ENCODE measurements at places on chromosomes 3 and 15.
A peak's percentile ranks its signal among the peaks of the same experiment; 100 is the strongest.

DNA sequence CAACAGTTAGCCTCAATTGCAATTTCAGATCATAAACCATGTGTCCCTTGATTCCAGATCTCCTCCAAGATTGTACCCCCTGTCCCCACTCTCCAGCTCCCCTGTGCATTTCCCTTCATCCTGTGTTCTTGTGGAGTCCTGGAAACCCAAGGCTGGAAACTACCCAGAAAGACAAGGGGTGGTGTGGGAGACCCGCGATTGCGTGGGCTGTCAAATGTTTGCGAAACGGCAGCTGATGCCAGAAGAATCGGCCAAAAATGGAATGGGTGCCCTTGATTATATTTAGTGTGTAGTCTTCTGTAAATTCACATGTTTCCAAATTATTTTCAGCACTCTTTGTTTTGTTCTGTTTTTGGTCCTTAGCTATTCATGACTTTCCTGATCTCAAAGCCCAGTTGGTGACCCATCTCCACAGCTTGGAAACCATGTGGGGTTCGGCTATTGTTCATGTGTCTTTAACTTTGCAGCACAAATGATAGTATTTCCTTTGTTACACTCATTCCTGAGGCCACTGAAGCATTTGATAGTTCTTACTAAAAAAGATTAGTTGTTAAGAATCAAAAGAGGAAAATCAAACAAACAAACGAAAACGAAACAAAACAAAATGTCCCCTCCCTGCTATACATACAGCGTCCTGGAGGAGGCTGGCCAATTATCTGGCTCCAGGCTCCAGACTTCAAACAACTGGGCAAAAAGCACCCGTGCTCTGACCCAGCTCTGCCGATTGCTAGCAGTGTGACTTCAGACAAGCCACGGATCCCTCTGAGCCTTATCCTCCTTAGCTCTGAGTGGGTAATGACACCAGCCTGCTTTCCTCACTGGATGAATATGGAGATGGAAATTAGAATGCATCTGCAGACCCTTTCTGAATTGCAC lies 120.9 kb downstream of the CACNA2D3 start:
- no peak for DNase-seq

DNA sequence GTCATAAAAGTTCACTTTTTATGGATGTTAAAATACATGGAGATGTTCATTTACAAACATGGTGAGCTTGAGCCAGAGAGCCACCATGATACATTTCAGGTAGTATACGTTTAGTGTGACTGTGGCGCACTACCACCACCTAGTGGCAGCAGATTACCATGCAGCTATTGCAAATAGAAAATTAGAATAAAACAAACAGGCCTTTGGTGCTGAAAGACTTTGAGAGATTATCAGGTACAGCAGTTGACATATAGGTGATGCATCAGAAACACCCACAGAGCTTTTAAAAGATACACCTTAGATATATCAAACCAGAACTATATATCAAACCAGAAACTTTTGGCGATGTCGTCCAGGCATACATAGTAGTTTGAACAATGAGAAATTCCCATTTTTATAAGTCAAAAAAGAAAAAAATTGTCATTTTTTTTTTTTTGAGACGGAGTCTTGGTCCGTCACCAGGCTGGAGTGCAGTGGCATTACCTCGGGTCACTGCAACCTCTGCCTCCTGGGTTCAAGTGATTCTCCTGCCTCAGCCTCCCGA lies 42.0 kb upstream of the ICE2 start:
- peak; percentile 66 for DNase-seq

GRCh38 chr3:71606582-71606981 lies 23.1 kb upstream of the FOXP1 start:
- no peak for DNase-seq

- no peak for DNase-seq
These were observed 1292.6 kb downstream of the SI start for GRCh38 chr3:163785693-163786092.

- no peak for DNase-seq
These were observed 6.1 kb upstream of the TICRR start for GRCh38 chr15:89569090-89569745.

GRCh38 chr3:141020143-141020830 lies 30.9 kb upstream of the SPSB4 start:
- no peak for DNase-seq

GRCh38 chr3:152508705-152509104 lies 240.0 kb downstream of the MBNL1 start:
- no peak for DNase-seq

DNA sequence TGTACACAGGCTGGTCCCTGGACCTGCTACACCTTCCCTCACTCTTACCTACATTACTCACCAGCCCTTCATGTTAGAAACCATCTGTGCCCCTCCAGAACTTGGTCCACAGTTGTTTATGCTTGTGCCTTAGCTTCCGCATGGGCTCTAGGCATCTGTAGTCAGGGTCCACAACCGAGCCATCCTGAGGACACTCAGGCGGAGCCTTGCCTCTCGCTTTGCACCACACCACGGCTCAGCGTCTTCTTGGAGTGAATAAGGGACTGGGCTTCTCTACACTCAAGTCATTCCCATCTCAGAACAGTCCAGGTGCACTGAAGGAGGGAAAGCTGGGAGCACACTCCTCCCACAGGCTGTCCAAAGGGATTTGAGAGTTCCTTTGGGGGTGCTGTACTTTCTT lies 97.8 kb downstream of the HMG20A start:
- DNase-seq: no peak

DNA sequence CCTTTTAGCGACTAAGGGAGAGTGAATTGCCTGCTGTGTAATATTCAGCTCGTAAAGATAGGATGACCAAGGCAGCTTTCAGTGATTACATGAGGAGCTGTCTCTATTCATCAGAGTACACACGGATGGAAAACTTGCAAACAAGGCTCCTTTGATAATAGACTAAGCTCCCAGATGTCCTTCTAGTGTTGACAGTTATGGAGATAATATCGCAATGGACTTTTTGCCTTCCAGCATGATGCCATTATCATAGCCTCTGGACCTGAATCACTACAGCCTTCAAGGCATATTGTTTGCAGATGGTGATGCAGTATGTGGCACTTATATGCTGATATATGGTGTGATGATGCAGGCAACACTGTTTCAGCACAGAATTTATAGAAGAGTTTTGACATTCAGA lies 93.9 kb downstream of the ECT2 start:
- DNase-seq: no peak

- no peak for DNase-seq
These were observed 639.6 kb upstream of the CBLB start for GRCh38 chr3:106508331-106508893.

GRCh38 chr3:87733671-87734367 lies 325.0 kb downstream of the CGGBP1 start:
- no peak for DNase-seq

DNA sequence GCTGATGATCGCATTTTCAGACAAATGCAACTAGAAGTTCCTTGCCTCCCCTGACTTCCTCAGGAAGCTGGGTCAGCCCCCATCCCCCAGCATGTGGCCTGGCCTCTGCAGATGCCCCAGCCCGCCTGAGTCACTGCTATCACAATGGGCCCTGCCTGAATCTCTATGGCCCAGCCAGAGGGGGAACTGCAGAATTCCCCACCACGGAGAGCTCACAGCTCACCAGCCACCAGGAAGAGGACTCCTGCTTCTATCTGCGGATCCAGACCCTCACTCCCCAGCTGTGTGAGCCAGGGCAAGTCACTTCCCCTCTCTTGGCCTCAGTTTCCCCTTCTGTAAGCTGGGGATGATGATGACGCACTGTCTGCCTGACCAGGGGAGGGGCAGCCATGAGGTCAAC lies 6.9 kb downstream of the PLXND1 start:
- DNase-seq: no peak

DNA sequence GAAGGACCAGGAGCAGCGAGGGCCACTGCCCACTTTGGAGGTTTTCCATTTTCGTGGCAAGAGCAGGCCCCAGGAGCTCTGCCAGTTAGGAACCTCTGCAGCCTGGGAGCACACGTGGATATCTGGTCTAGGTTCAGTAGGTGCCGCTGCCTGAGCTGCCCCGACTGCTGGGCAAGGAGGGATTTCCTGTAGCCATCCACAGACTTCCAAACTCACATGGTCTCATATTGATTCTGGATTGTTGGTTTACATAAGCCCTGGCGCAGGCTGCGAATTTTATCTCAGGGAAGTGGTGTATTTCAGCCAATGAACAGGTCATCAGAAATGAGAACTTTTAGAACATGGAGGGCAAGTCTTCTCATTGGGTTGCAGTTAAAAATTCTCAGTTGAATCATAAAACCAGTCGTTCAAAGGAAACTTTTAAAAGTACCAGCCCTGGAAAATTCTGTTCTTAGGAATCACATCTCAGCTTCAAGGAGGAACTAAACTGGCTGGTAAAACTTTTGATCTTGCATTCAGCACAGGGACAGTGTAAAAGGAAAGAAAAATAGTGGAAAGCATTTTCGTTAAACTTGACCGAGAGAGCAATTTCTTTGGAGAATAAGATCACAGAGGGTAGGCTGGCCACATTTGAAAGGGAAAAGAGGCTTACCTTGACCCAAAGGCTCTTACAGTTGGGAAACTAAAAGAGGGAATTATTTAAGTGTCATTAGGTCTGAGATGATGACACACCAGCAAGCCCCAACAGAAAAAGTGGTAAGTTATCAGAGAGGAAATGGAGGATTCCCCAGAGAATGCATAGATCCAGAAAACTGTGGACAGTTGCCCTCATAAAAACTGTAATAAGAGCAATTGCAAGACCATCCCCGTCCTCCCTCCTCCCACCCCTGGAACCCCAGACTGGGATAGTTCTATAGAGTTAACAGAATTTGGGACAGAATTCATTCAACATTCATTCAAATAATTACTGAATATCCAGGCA lies 6.4 kb upstream of the RTP3 start:
- DNase-seq: no peak

- DNase-seq: no peak
These were observed 49.8 kb upstream of the GALNT15 start for GRCh38 chr3:16124636-16125035.

- DNase-seq: no peak
These were observed 375 bp downstream of the HEG1 start for GRCh38 chr3:125055331-125055912.

GRCh38 chr3:196643761-196644160 lies 4.3 kb downstream of the NRROS start:
- no peak for DNase-seq

DNA sequence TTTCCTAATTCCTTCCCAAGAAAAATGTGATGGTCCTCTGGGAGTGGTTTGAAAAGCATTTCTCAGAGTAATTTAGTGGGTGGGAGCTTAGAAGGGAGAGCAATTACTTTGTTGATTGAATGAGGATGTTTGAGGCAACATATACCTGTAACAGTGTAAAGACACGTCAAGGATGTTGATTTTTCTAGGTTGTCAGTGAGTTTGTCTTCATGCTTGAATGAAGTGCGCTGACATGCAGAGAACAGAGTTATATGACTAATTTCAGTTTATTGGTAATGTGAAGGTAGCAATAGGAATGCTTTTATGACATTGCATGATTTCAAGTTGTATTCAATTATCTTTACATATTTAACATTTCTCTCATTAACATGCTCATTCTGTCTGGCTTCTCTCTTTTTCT lies 286.9 kb downstream of the NFKBIZ start:
- no peak for DNase-seq

- DNase-seq: no peak
These were observed 35.8 kb downstream of the RBM15B start for GRCh38 chr3:51426921-51427320.

DNA sequence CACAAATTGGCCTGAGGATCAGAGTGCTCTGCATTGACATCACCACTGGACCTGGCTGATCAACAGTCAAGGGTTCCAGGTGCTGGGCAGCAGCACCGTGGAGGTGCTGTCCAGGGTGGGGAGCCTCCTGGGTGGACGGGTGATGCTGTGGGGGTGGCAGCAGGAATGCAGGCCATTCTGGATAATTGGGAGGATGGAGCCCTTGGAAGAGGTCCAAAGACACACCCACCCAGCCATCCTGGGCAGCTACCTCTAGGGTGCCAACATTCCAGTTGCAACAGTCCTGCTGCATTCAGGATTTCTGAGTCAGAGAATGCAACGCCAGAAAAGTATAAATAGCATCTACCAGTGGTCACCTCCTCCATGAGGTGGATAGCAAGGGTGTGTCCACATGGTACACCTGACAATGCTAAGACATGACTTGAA lies 26.8 kb downstream of the STARD5 start:
- no peak for DNase-seq

- no peak for DNase-seq
These were observed 20.5 kb downstream of the EAF2 start for GRCh38 chr3:121855555-121855954.

- DNase-seq: no peak
These were observed 174.6 kb downstream of the CHST2 start for GRCh38 chr3:143294188-143294587.

GRCh38 chr15:40238532-40239403 lies at the start of gene PAK6:
PAK6 (plus strand) TSS chr15:40239063; CDS start chr15:40264786, 25,723 bp downstream.
- DNase-seq: no peak

GRCh38 chr3:126512026-126512425 lies 5.5 kb downstream of the UROC1 start:
- DNase-seq: no peak

DNA sequence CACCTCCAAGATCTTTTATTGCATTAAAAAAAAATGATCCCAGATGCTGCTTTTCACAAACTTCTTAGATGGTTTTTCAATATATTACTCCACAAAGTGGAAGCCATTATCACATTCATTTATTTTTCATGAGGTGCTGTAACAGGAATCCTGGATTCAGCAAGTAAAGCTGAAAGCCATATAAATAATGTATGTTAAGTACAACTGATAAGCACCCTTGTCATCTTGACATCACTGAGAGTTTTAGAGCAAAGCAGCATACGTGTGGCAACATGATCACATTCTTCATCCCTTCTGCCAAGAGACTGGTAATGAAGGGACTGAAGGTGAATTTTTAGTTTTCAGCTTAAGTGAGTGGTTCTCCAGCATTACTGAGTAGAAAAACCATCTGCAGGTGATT lies 44.9 kb upstream of the LRRFIP2 start:
- no peak for DNase-seq

- DNase-seq: no peak
These were observed 6.3 kb downstream of the IDH3A start for GRCh38 chr15:78155355-78155939.

- DNase-seq: no peak
These were observed at the start of gene UBAP1L for GRCh38 chr15:65115086-65115485. UBAP1L (minus strand) TSS chr15:65115200; CDS start chr15:65106215, 8,985 bp downstream.

- no peak for DNase-seq
These were observed 67.6 kb upstream of the GADL1 start for GRCh38 chr3:30962084-30962483.

- DNase-seq: no peak
These were observed 231.0 kb upstream of the TLE3 start for GRCh38 chr15:70328679-70329115.

DNA sequence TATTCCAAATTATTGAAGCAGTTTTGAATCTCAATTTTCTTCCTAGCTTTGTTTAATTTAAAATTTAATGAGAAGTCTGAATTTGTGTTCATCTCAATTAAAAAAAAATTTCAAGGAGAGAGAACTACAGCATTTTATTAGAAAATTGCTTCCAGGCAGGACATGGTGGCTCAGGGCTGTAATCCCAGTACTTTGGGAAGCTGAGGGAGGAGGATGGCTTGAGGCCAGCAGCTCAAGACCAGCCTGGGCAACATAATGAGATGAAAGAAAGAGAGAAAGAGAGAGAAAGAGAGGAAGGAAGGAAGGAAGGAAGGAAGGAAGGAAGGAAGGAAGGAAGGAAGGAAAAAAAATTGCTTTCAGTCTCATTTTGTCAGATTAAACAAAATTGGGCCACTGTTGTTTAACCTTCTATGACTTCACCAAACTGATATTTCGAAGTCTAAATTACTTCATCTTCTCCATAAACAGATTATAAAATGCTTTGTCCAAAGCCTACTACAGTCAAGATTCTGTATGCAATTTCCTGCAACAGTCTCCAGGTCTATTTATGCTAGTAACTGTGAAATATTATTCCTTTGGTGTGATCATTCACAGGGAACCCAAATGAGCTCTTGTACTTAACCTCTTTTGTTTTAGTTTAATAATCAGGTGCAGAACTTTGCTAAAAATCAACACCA lies 6.6 kb upstream of the ABHD6 start:
- no peak for DNase-seq

Data from stimulated activated CD8-positive, alpha-beta memory T cell treated with anti-CD3 and anti-CD28 coated beads, Interleukin-2, amount 100 ng/mL, for 1 hour (primary cell).